CD8-positive, alpha-beta T cell (primary cell): ENCODE measurements at places on chromosomes 3 and 15.

DNA sequence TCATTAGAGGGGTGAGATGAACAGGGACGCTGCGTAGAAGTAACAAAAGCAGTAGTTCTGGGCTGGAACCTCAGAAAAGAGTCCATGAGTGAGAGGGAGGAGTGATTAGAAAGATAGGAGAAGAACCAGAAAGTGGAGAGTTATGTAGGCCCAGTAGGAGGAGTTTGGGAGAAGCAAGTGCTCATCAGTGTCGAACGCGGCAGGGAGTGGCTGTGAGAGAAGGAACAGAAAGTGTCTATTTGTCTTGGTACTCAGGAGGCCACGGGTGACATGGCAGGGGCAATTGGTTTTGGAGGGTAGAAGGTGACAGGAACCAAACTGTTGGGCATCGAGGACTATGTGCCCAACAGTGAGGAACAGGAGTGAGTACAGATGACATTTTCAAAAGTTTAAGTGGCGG, 1.3 kb upstream of the INSYN1 start:
- DNase-seq = no peak

DNA sequence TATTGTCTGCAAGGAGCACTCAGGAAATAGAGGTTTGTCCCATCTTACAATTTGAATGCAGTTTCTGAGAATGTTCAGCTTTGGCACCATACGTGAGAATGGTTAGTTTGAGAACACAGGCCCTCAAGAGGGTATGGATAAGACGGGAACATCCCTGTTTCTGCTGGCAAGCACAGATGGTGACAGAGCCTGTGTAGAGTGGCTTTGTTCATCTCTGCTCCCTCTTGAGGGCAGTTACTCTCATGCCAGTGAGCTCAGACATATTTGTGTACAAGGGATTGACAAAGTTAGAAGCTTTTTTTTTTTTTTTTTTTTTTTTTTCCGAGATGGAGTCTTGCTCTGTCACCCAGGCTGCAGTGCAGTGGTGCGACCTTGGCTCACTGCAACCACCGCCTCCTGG, 71.5 kb upstream of the FILIP1L start:
- DNase-seq = no peak

- DNase-seq = no peak
Measured at GRCh38 chr3:140344601-140345205, 333.2 kb upstream of the TRIM42 start.

- DNase-seq = no peak
Measured at GRCh38 chr3:183098536-183099025, 715 bp downstream of the MCCC1 start.

GRCh38 chr15:38068626-38069391, 134.4 kb downstream of the TMCO5A start:
- DNase-seq = no peak

DNA sequence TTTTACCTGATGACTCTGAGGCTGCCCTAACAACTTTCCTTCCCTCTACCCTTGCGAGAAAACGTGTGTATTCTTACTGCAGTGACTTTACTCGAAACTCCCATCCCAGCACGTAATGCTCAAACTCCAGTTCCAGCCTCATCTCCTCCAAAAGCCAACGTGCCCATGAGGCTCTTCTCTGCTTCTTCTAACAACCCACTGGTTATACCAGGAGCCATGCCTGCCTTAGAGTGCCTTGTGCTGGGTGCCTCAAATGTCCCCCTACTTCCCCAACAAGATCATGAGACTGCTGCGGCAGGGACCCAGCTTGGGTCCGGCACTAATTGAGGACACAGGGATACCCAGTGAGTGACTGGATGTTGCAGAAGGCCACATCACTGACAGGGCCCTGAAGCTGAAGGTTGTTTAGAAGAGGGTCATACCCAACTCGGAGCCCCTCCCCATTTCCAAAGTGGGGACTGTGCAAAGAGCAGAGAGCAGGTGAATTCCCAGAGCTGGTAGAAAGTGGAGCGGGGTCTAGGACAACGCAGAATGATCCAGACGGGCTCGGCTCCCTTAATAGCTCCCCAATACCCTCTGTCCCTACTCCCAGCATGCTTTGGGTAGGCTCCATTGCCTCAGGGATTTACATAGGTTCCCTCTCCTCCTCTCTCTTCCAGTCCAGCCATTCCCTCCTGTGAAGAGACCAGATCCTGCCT, 71.4 kb downstream of the BDH1 start:
- DNase-seq = no peak

GRCh38 chr3:138375447-138375846, 27.1 kb downstream of the MRAS start:
- no peak for DNase-seq

DNA sequence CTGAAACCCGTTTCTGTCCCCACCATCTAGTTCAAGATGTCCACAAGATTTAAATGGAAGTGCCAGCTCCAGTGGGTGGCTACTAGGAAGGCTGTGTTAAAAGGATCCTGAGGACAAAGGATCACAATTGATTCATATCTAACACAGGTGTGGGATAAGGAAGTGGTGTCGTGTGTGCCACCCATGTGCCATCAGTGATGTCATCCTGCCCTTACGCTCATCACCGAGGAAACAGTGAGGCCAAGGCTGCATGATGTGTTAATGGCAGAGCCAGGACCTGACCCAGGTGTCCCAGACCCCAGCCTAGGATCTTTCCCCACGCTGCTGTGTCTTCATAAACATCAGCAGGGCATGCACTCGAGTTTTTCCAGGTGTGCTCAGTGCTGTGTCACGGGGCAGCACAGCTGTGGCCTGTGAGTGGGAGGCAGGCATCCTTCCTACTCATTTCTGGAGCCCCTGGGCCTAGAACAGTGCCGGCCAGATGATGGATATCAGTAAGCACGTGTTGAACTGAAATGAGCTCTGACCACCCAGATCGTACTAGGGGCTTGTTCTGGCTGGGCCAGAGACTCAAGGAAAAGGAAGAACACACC, 10.6 kb upstream of the TGM5 start:
- no peak for DNase-seq

- no peak for DNase-seq
Measured at GRCh38 chr3:56775445-56775837, 26.3 kb downstream of the ARHGEF3 start.

GRCh38 chr3:94862703-94863102, 799.8 kb downstream of the NSUN3 start:
- DNase-seq = no peak

DNA sequence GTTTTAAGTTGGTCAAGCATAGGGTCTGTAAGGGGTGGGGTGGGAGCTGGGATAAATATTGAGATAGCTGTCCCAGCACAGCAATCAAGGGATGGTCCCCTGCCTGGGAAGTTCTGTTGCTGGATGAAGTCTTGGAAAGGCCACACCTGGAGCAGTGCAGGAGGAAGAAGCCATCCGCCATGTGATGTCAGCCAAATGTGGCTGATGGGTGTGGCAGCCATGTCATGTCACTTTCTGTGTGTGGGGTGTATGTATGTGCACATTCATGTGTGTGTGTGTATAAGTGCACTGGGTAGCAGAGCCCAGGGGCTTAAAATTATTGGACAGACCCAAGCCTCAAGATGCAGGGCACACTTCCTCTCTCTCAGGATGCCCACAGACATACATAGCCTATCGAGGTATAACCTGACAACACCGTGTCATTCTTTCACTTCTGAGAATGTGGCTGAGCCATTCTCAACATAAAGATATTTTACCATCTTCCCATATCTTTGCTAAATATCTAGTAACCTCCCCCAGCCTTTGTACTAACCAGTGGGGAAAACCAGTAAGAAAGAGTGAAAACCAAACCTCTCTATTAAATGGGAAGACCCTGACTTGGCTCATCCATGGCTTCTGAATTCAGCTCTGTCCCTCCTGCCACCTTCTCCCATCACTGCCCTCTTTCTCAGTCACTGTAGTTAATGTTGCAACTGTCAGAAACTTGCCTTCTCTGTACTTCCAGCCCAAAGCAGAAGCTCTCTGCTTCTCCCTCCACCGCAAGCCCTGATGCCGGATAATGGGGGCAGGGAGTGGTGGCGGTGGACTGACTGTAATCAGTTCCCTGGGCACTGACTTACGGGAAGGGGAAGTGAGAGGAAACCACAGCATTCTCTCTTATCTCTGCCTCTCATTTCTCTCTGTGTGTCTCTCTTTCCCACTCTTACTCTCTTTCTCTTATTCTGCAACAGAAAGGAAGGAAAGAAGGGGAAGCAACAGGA, 11.2 kb downstream of the TNFSF10 start:
- peak; percentile 25 for DNase-seq

- DNase-seq = no peak
Measured at GRCh38 chr3:62873451-62873760, 1.8 kb downstream of the CADPS start.

DNA sequence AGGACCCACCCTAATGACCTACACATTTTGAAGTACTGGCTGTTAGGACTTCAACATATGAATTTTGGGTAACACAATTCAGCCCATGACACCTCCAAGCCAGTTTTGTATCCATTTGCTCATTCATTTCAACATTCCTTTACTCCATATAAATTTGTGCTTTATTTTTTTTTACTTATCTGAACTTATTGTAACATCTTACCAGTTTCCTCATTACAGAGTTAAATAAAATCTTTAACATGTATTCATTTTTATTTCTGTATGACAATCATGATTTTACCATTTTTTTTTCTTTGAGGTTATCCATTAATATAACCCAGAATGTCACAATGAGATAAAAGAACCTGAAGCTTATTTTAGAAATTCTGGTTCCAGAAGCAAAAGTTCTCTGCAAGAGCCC, 48.0 kb upstream of the ATP1B3 start:
- no peak for DNase-seq
